Smooth muscle cell of the brain vasculature (primary cell): ENCODE measurements at places on chromosomes 4 and X.

GRCh38 chr4:166252487-166253402 is 379.7 kb downstream of the TLL1 start:
- no peak for DNase-seq

DNA sequence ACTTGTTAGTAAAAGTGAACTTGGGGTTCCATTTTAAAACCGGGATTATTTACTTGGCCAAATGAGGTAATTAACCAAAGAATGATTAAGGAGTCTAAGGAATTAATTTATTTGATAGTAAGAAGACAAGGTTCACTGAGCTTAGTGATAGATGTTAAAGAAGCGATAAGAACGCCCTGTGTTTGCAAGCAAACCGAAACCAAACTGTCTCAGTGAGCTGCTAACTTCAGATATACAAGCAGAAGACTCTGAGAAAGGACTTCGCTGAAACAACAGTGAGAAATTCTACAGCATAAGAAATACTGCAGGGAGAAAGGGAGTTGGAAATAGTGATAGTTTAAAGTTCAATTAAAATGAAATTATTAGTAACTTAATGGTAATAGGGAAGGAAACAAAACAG is 37.6 kb upstream of the SHISA3 start:
- no peak for DNase-seq

GRCh38 chrX:134459683-134460004 is 321 bp upstream of the HPRT1 start:
- DNase-seq: no peak

- no peak for DNase-seq
Measured at GRCh38 chr4:40200875-40201801, 4.3 kb downstream of the RHOH start.

DNA sequence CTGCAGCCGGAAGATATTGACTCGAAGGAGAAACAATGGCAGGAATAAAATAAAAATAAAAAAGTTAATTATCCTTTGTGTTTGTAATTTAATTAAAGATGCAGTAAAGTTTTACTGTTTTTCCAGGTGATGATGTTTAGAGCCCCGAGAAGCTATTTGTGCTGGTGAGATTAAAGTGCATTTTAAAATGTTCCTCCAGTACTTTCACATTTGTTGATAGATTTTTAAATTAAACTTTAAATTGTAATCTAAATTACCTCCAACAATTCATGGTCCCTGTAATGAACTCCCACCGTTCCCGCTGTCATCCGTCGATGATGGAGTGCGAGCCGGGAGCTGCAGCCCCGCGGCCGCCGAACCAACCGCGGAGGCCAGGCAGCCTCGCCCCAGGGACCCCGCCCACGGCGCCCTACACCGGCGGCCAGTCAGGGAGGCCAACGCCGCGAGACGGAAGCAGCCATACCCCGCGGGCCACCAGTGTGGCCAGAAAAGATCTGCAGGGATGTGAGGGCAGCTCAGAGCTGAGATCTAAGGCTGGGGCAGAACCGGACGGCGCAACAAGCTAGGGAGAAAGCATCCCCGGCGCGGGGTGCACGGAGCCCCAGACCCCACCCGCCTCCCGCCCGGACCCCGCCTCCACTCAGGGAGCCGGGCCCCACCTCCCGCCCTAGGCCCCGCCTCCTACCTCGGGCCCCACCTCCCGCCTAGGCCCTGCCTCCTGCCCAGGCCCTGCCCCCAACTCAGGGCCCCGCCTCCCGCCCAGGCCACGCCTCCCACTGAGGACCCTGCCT is 104.0 kb downstream of the FAM53A start:
- peak; percentile 31 for DNase-seq

DNA sequence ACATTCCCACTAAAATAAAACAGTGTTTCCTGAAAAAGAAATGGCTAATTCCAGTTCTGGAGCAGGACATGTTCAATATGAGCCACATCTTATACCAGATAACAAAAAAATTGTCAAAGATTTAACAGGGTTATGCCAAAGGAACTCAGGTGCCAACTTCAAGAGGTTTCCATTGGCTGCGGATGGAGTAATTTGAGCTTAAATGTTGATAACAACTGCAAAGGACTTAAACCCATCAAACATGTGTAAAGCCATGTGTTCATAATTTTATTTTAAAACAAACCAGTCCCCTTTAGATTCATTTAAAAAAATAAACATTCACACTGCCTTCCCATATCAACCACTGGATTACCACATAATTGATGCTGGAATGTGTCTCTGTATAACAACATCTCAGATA is 156.4 kb upstream of the PCDH18 start:
- no peak for DNase-seq

DNA sequence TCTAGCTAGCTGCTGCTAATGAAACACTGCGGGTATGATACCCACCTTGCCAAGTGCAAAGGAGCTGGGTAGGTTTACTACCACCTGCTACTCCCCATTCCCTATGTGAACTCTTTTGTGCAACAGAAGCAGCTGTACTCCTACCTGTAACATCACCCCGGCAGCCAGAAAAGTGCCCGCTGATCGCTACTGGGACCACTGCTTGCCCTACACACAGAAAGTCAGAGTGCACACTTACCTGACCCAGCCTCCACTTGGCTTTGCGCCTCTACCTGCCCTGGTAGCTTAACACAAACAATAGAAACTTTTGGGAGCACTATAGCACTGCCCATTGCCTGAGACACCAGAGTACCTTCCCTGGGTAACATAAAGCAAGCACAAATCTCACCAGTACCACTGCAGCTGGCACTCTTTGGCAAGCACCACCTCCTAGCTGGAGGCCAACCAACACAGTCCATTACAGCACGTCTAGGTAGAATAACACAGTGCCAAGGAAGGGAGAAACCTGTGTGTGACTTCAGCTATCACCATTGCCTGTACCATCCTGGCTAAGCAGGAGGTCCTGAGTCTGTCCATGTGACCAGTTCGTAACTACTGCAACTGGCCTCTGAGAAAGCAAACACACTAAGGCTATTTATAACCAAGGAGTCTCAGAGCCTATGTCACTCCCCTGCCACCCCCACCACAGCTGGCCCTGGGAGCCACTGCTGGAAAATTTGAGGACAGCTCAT is 80.1 kb downstream of the CENPC start:
- no peak for DNase-seq

DNA sequence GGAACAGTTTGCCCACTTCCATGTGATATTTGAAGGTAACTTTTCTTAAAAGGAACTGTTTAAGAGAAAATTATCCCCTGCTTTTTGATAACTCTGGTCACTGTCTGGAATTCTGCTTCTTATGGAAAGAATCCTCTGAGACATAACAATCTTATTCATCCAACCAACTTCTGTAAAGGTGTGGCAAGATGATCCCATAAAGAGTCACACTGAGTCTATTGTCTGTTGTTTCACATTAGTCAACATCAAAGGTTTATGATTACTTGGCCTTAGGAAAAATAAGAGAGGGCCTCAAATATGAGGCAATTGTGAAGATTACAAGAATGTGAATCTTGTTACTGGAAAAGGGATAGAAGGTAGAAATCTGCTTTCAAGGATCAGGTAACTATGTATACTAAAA is 88.0 kb upstream of the MAGEB18 start:
- DNase-seq: no peak

GRCh38 chr4:110211007-110211769 is 12.8 kb upstream of the ELOVL6 start:
- DNase-seq: no peak

- DNase-seq: no peak
Measured at GRCh38 chrX:110584083-110584482, 211.5 kb downstream of the CHRDL1 start.

GRCh38 chrX:107602694-107603239 is 25.5 kb upstream of the PRPS1 start:
- DNase-seq: no peak

- DNase-seq: no peak
Measured at GRCh38 chr4:39046249-39046648, 14.0 kb upstream of the TMEM156 start.
